ENCODE measurements at places on chromosomes 12 and 14.

- no peak for DNase-seq
Observed at GRCh38 chr12:59737725-59738463, 142.1 kb downstream of the SLC16A7 start.

DNA sequence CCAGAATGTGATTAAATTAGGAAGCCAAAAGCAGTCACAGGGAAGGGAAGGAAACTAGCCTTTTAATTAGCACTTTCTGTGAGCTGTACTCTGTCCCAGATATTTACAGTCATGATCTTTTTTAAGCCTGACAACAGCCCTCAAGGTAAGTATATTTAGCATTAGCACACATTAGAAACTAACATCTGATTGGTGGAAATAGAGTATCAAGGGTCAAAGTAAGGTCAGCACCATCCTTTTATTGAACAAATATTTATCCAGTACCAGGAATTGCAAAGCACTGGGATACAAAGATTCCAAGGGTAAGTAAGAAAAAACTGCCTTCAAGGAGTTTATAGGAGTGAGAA lies 28.2 kb downstream of the RPGRIP1 start:
- DNase-seq = no peak

DNA sequence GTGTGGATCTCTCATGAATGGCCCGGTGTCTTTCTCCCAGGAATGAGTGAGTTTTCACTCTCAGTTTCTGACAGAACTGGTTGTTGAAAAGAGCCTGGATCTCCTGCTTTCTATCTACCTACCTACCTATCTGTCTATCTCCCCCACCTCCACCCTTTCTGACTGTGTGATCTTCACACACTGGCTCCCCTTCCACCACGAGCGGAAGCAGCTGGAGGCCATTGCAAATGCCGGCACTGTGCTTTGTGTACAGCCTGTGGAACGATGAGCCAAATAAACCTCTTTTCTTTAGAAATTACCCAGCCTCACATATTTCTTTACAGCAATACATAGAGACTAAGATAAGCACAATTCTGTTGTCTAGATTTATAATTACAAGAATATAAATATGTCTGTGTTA lies 7.2 kb downstream of the GSKIP start:
- no peak for DNase-seq

DNA sequence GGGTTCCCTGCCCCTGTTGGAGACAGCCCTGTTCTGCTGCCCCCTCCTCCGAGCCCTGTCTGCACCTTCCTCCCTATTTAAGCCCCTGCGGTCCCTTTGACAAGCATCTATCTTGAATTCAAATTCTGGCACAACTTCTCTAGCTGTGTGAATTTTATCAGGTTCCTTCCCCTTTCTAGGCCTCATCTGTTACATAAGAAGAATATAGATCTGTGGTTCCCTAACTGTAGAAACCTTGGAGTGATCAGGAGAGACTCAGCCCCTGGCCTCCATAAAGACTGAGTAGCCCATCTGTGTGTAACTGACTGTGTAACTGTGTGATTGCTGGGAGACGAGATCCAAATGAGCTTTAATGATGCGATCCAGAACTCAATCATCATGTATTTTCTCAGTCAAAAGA lies 13.0 kb upstream of the RACGAP1 start:
- no peak for DNase-seq

GRCh38 chr14:102970496-102970895 lies 48.0 kb downstream of the AMN start:
- peak; percentile 63 for DNase-seq

DNA sequence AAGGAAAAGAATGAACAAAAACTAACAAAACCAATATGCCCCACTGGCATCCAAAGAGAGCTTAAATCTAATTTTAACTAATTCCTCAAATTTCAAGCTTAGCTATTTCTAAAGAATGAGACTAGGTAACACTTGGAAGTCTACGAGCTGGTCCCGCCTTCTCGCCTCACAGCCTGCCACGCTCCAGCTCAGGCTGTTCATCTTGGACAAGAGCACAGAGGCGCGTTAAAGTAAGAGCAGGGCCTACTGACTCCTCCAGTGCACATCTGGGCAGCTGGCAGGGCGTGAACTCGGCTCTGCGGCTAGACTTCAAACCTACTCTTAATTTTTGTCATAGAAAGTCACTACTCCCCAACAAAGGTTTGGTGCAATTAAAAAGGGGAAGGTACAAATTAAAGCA lies 64.6 kb downstream of the DICER1 start:
- no peak for DNase-seq

DNA sequence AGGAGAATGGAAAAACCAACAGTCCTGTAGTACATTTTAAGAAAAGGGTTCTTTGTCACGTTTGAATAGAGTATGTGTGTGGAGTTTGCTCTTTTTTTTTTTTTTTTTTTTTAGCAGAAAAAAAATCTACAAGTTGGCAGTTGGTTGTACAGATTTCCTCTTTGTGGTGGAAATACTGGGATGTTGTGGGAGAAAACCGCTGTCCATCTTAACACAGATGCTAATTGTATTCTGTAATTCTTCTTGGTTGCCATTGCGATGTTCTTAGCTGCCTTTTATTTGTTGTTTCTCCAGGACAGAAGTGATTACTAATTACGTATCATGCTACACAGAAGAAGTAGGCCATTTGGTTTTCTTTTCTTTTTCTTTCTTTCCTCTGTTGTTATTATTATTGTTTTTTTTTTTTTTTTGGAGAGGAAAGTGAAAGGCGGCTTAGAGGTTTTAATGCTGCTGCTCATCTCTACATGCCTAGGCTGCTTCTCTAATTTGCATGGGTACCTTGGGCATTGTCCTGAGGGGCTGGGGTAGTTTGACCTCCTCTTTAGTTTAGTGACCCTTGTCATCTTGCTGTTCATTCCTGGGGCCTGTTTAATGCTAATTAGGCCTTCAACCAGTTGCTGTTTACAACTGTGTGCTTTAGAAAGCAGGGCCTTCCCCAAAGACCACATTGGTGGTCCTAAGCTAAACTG lies 94.7 kb downstream of the TMTC2 start:
- DNase-seq = no peak

DNA sequence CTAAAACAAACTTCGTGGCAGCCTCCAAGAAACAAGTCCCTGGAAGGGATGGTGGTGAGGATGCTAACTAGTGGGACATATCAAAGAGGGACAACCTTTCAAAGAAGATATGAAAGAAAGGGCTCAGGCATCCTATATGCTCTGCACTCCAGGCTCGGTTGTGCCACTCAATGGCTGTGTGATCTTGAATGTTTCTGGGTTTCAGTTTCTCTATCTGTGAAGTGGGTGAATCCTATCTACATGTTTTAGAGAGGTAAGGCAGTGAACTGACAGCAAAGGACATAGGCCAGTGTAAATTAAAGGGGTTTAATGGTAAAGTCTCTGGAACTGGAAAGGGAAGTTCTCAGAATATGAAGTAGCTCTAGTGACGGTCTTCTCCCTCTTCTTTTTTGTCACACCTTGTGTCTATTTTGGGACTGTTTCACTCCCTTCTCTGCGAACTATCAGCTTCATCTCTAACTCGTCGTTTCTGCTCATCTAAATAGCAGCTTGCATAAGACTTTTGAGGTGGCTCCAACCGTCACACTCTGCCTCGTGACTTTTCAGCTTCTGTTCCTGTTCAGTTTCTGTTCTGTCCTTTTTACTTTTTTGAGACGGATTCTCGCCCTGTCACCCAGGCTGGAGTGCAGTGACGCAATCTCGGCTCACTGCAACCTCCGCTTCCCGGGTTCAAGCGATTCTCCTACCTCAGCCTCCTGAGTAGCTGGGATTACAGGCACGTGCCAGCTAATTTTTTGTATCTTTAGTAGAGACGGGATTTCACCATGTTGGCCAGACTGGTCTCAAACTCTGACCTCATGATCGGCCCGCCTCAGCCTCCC lies 273.6 kb downstream of the SUDS3 start:
- DNase-seq = no peak

DNA sequence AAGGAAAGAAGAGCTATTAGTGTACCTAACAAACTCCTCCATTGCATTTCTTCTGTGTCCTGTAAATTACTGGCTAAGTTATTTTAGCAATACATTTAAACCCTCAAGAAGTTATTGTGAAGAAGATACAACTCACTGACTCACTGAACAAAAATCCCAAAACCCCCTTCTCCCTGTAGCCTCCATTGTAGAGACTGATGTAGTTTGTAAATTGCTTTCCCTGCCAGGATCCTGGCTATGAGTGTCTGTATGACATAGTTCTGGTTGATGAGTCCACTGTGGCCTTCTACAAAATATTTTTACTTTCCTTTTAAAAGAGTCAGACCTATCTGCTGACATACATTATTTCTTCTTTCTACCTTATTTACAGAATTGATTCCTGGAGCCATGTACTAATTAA lies 155.6 kb downstream of the SLC6A15 start:
- DNase-seq = no peak

- no peak for DNase-seq
Observed at GRCh38 chr12:50799908-50800307, 36.0 kb downstream of the ATF1 start.

GRCh38 chr14:61477712-61478462 lies 156.5 kb downstream of the PRKCH start:
- DNase-seq = peak; percentile 93

- no peak for DNase-seq
Observed at GRCh38 chr12:76199808-76200207, 115.3 kb upstream of the NAP1L1 start.

GRCh38 chr14:76917158-76917596 lies 91.0 kb downstream of the LRRC74A start:
- no peak for DNase-seq

- no peak for DNase-seq
Observed at GRCh38 chr12:109783965-109784244, 49.3 kb downstream of the TRPV4 start.

- DNase-seq = peak; percentile 64
Observed at GRCh38 chr12:936377-937345, 12.8 kb downstream of the RAD52 start.

- no peak for DNase-seq
Observed at GRCh38 chr14:80395031-80395430, 183.7 kb upstream of the DIO2 start.

- DNase-seq = no peak
Observed at GRCh38 chr14:52527052-52527451, 25.3 kb downstream of the TXNDC16 start.

DNA sequence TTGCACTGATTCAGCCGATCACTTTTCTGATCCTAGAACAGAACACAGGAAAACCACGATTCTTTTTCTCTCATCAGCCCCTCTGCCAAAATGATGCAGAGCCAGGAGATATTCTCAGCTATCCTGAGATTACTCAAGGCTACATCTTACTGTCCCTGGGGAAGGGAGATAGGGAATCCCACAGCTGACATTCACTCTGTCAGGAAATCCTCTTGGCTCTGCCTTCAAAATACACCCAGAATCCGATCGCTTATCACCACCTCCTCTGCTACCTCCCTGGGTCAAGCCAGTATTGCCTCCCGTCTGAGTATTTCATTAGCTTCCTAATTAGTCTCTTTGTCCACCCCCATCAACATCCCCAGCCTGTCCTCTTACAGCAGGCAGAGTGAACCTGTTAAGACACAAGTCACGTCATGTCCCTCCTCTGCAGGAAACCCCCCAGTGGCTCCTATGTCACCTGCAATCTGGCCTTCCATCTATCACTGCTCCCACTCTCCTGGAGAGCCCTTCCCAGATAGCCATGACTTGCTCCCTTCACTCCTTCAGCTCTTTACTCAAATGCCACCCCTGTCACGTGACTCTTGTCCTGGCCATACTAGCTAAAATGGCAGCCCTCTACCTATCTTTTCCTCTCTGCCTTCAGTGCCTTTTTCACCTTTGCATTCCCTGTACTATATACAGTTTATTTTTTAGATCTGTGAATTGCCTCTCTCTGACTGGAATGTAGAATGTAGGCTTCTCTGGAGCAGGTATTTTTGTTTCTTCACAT lies 70.3 kb downstream of the GALNT4 start:
- DNase-seq = no peak

DNA sequence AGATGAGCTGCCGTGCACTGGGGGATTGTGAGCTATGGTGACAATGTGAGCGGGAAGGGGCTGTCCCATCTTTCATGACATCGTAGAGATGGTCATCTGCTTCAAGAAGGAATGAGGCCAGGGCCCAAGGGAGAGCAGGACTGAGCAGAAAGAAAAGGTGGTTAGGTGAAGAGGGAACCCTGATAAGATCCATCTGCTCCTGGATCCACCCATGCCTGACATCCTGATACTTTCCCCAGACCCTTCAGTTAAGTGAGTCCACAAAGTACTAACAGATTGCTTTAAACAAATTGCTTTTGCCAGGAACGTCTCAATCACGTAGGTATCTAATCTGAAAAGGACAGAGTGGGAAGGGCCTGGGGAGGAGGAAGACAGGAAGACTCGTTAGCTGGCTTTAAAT lies 25.4 kb upstream of the DLK1 start:
- no peak for DNase-seq

DNA sequence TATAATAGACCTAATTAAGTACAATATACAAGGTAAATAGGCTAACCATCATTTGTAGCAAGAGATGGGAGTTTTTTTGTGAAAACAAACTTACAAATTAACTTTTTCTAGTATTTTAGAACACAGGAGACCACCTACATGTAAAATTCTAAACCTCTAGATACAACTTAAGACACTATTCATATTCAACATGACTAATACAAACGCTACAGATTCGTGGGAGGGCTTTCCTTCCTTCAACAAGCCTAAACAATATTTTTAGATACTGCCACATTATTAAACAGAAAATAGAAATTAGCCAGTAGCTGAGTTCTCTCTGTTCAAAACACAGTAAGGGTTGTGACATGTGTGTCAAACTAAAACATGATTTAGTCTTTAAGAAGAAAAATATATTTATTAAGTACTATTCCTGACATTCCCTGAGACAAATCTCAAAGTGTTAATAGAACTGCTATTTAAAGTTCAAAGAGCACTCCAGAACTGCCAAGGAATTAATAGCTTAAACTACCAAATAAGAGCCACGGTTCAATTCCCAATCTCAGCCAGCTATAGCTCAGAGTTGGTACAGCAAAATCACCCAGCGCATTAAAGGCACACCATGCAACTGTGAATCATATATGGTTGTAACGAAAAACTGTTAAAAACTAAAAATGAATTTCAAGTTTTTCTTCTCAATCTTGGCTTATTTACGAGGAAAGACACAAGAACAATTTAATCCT lies 10.7 kb downstream of the MED13L start:
- DNase-seq = no peak

DNA sequence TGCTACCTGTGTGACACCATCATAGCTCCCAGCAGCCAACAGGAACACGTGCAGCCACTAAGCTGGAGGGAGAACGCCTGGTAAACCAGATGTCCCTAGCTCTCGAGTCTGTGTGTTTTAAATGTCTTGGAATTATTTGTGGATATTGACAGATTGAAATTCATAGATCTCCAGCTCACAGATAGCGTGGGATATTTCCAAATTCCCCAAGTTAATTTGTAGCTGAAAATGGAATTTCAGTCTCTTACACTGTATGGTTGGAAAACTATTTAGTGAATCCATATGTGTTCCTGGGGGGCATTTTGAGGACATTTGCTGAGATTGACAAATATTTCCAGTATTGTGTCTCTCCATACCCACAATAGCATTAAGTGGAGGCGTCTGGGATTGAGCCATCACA lies 618.6 kb upstream of the TMEM132C start:
- DNase-seq = no peak

- DNase-seq = no peak
Observed at GRCh38 chr12:68189821-68190242, 30.3 kb upstream of the IFNG start.

DNA sequence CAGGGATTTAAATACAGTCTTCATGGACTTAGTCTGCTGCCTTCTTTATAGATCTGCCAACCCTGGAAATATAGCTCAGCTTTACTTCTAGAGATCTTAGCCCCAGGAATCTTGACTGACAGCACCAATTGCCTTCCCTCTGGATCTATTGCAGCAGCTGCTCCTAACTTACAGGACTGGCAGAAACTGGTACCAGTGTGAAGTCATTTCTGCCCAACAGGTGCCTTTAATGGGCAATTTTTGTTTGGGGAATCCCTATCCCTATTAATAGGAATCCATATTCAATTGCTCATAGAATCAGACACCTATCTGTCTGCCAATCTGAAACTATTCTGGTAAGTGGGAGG lies 27.2 kb downstream of the SPX start:
- DNase-seq = no peak

Data from aorta (tissue), 5 donors.